ENCODE measurements at places on chromosomes 7 and 10.
A peak's percentile ranks its signal among the peaks of the same experiment; 100 is the strongest.

- DNase-seq = no peak
Observed at GRCh38 chr7:85521108-85521694, 334.3 kb upstream of the SEMA3D start.

- DNase-seq = peak; percentile 13
Observed at GRCh38 chr7:44291733-44292419, 33.5 kb downstream of the CAMK2B start.

DNA sequence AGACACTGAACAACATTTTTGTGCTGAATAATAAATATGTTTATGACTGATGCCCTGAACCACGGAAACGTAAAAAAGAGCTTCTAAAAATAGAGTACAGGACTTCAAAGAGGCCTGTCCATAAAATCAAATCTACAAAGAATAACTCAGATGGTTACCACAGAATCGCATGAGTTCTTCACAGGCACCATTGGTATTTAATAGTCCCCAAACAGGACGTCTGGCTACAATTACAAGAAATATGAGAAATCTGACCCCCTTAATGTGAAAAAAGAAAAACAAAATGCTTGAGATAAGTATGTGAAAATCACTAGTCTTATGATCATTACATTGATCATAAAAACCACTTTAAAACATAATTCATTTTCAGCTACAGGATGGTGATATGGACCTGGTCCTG, 20.8 kb downstream of the CYTH3 start:
- DNase-seq = no peak

DNA sequence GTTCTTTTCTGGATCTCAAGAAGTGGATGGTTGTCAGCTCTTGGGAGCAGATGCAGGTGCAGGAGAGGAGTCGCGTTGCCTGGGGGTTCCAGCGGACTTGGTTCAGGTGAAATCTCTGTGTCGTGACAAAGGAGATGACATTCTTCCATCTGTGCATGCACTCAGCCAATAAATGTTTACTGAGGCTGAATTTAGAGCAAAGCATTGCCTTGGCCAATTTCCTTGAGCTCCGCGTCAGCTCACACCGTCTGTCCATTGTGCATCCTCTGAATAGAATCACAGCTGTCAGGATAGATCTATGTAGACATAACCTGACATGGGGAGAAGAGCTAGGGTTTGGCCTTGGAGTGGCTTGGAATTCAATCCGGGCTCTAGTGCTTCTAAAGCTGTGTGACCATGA, 343.7 kb downstream of the GLRX3 start:
- no peak for DNase-seq

- no peak for DNase-seq
Observed at GRCh38 chr7:100380196-100380595, 6.9 kb downstream of the PILRA start.

DNA sequence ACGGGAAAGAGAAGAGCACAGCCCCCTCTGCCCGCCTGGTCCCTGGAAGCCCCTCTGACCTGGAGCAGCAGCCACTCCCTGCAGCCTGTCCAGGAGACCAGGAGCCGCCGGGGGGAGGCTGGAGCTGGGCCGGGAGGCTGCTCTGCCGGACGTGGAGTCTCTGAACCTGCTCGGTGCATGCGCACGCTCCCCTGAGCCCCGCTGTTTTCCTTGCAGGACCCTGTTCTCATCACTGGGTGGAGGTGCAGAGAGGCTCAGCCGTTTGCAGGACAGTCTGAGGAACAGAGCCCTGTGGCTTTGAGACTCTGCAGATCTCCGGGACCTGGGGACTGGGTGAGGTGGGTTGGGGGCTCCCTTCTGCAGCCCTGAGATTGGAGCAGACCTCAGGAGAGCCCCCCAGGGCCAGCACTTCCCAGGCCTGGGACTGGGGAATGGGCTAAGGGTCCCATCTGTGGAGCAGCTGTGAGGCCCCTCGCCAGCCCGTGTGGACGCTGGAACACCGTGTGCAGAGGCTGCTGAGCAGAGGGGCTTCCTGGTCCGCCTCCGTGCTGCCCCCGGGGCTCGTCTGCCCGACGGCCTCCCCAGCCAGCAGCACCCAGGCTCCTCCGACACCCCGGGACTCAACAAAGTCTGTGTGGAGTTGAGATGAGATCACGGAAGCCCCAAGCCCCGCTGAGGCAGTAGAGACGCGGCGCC, 48.5 kb upstream of the ADGRA1 start:
- no peak for DNase-seq

DNA sequence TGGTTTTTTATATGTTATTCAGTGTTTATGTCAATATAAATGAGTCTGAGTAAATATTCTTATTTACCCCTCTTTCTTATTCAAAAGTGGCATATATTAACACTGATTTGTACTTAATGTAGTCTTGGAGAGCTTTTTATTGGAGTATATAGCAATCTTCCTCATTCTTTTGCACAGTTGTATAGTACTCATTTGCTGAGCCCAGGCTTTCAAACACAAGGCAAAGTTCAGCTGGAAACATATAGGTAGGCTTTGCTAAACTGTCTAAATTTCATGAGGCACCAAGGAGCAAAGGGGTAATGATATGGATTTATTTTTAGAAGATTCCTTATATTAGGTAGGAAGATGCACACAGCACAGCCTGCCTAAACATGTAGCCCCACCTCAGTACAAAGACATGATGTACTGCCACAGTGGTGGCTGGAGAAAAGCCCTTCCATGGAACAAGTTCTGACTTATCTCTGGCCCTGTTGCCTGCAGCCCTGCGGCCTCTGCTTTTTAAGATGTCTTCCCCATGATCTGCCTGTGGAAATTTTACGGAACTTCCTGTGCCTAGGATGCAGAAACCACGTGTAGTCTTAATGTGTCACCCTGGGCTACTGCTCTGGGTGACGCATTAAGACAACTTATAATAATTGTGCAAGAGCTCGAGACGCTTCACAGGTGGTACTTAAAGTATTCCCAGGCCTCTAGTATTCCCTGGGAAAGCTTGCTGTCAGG, 9.6 kb upstream of the PDCD4 start:
- DNase-seq = no peak

DNA sequence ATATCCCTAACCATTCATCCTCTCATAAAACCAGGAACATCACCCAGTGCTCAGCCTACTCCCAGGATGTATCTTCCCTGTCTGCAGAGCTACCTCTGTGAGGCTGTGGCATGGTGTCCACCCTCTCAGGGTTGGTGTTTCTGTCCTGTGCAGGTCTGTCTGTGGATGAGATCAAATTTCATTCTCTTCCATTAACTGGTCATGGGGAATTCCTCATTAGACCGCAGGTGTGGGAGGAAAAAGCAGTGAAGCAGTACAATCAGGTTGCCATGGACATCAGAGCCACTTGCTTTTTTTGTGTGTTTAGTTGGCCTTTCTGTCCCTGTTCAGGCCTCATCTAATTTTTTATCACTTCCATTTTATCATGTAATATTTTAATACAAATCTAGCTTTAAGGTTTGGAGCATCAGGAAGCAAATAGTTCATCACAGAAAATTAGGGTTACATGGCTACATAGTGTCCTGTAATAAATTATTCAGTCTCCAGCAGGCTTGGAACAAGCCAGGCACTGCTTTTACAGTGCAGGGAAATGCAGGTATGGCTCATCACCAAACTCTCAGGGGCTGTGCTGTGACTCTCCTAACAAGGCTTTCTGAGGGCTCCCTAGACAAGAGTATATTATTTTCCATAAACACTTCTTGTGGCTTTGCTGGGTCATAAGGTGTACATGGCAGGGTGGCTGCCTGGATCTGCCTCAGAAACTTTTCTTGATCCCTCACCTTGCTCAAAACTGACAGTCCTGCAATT, 594.9 kb upstream of the IGFBP3 start:
- no peak for DNase-seq

DNA sequence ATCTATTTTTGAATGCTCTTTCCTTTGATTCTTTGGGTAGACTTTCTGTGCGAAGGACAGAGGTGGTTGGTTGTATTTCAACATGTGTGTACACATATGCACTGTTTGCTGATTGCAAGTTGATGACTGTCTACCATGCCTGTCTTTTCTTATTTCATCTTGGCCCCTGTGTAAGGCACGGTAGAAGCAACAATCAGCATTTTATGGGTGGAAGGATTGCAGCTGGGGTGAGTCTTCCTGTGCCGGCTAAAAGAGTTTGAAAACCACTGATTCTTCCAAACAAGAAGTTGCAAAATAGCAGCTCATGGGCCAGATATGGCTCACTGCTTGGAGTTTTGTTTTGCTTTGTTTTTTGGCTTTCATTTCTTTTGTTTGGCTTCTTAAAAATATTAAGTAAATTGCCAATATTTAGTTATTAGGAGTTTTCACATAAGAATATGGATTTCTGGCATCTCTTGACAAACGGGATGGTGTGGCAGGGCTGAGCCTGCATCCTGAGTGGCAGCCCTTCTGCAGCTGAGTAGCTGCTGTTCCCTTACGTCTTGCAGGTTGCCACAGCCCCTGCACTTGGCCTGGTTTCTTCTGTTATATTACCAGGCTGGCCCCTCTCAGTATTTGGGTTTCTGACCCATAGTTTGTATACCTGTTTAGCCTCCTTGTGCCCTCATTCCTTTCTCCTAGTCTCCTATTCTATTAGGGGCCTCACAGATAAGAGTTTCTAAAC, 7.2 kb downstream of the ZNF862 start:
- DNase-seq = peak; percentile 11

GRCh38 chr10:26448706-26449435, 10.7 kb downstream of the APBB1IP start:
- peak; percentile 88 for DNase-seq

DNA sequence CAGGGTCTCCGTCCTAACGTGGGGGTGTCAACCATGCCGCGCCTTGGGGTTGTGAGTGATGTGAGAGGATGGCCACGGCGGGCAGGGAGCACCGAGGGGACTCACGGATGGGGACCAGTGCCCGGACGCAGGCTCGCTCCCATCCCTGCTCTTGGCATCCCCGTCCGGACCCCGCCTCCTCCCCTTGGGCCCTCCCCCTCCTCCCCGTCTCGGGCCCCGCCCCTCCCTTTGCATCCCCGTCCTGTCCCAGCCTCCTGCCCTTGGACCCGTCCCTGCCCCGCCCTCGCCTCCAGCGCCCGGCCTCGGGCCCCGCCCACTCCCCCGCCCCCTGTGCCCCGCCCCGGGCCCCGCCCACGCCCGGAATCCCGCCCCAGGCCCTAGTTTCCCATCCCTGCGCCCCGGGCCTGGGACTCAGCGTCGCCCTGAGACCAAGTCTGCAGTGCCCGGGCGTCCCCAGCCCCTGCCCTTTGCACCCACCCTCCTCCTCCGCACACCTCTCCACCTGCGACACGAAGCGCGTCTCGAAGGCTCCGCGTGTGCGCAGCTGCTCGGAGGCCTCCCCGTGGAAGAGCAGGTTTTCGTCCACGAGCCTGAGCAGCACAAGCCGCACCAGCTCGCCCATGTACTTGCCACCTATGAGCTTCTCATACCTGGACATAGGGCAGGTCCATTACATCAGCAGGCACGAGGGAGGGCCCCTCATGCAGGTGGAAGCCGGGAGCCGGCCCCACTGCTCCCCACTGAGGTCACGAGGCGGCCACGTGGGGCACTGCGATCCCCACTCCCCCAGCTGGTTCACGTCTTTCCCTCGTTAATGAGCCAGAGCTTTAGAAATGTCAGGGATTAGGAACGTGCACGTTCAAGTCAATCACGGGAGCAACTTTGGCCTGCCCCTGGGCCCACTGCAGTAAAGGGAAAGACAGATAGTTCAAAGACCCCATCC, 5.1 kb upstream of the MYL7 start:
- DNase-seq = peak; percentile 80

GRCh38 chr7:37141742-37142141, 306.9 kb downstream of the ELMO1 start:
- DNase-seq = no peak

GRCh38 chr10:79397575-79398303, 47.7 kb downstream of the ZCCHC24 start:
- DNase-seq = no peak

- DNase-seq = no peak
Observed at GRCh38 chr10:83078160-83078559, 1061.1 kb upstream of the GHITM start.

DNA sequence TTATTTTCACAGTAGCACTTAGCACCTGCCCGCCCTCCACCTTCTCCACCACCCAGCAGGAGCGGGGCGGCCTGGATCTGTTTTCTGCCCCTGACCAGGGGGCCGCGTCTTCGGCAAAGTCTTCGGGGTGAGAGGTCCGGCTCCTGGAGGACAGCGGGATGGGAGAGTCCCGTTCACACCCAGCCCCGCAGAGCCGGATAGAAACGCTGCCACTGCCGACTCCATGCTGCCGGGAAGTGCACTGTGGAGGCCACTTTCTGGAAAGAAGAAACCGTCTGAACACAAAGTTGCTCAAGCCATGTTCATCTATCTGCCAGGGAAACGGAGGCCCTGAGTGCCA, 14.5 kb upstream of the ZNF273 start:
- no peak for DNase-seq

- no peak for DNase-seq
Observed at GRCh38 chr7:64541438-64542359, 21.2 kb downstream of the ZNF680 start.

DNA sequence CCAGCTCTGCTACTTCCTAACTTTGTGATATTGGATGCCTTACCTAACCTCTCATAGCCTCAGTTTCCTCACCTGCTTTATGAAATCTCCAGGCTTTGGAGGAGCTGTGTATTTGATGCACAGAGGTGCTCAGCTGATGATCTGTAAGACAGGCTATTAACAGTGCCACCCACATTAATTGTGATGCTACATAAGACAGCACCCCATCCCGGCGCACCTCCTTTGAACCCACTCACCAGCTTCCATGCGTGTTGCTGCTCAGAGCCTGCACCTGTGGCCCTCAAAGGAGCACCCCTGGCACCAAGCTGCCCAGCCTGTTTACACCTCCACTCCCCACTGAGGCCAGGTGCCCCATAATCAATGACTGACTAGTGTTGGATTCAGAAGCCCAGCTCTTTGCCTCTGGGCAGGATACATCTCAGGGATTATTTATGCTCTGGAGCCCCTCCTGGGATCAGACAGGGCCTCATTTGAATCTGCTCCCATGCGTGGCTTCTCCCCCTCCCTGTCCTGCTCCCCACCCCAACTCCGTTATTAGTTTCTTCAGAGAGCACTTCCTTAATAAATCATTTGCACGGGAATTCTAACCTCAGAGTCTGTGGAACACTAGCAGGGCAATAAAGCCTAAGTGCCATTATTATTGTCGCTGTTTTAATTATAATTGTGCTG, 87.7 kb downstream of the GFRA1 start:
- no peak for DNase-seq

- no peak for DNase-seq
Observed at GRCh38 chr7:41975849-41976248, 261.2 kb downstream of the GLI3 start.

- peak; percentile 78 for DNase-seq
Observed at GRCh38 chr7:135558337-135558767, 635 bp downstream of the NUP205 start.

- DNase-seq = no peak
Observed at GRCh38 chr7:37096341-37096740, 352.3 kb downstream of the ELMO1 start.

GRCh38 chr10:25436431-25436830, 261.6 kb downstream of the GPR158 start:
- no peak for DNase-seq

- no peak for DNase-seq
Observed at GRCh38 chr7:116271161-116271913, 61.0 kb downstream of the TES start.

All from activated naive CD4-positive, alpha-beta T cell treated with anti-CD3 and anti-CD28 coated beads, Interleukin-2, amount 10 ng/mL, durations not matched to agents 7 days and 5 days (primary cell).